ENCODE measurements at places on chromosomes 5 and 9.

DNA sequence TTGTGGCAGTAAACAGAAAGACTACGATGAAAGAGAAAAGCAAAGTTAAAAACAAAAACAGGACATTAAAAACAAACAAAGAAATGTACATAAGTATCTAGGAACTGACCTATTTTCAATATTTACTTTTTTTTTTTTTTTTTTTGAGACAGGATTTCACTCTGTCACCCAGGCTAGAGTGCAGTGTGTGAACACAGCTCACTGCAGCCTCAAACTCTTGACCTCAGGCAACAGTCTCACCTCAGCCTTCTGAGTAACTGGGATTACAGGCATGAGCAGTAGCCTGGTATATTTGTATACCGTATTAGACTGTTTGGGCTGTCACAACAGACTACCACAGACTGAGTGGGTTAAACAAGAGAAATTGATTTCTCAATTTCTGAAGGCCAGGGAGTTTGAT is 1189.1 kb downstream of the CDH9 start:
- DNase-seq: no peak

DNA sequence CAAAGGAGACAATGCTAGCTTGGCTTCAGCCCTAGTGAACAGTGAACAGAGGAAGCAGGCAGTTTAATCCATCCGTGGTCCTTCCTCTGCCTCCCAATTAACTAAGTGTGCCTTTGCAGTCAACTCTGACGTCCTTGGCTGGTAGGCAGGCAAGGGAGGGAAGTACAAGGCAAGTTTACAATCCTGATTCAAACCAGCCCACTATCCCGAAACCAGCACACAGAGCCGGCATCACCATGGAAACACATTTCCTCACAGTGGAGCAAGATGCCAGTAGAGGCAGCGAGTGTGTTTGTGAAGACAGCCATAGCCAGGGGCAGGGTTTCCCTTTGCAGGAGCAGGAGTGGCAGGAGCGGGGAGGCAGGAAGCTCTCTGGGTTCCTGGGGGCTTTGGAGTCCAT is 73.9 kb downstream of the GOLPH3 start:
- DNase-seq: no peak

DNA sequence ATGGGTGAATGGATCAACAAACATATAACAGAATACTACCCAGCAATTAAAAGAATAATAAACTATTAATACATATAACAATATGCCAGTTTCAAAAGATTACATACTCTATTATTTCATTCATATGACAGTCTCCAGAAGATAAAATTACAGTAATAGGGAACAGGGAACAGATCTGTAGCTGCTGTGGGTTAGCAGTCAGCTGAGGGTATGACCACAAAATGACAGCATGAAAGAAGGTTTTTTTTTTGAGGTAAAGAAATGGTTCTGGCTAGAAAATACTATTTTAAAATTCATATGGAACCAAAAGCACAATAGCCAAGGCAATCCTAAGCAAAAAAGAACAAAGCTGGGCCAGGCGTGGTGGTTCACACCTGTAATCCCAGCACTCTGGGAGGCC is 73.0 kb upstream of the NR5A1 start:
- DNase-seq: no peak

DNA sequence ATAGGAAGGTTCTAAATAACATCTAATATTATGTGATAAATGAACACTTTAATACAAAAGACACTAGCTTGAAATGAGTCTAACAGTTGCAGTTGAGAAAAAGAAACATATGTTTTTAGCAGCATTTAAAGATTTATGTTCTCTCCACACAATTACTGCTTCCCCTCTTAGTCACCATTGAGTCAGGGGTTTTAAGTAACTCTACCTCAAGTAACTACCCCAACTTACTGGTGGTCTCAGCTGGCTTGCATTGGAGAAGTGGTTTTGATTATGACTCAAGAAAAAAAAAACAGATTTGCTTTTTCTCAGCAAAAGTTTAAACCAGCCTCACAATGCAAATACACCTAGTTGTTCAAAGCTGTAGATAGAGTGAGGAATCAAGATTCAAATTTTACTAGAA is 1216.5 kb upstream of the CDH9 start:
- no peak for DNase-seq

DNA sequence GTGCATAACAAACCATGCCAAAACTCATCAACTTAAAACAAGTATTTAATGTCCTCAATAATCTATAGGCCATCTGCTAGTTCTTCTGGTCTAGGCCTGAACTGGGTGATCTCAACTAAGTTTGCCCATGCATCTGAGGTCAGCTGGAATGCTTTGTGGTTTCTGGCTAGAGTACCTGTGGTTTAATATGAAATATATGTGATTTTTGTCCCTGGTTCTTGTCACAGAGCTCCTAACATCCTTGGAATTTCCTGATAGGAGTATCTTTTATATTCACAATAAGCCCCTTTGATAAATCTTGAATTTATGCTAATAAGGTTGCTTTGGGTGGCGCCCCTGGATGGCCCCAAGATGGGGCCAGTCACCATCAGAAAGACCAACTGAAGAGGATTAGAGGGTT is 535.9 kb downstream of the DNAH5 start:
- no peak for DNase-seq

DNA sequence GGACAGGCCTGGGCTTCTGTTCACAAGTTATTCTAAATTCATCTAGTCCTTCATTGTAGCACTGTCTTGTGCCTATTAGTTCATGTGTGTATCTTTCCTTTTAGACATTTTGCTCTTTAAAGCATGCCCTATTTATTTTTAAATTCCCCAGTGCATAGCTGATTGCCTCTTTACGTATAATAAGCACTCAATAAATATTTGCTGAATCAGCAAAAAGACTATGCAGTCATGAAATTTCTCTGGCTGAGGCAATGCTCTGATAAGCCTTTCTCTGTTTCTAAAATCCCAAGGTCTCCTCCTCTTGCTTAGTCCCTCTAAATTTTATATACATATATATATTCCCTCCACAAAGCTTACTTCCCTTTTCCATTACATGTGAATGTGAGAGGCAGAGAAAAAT is 315.9 kb upstream of the PCSK5 start:
- DNase-seq: no peak

DNA sequence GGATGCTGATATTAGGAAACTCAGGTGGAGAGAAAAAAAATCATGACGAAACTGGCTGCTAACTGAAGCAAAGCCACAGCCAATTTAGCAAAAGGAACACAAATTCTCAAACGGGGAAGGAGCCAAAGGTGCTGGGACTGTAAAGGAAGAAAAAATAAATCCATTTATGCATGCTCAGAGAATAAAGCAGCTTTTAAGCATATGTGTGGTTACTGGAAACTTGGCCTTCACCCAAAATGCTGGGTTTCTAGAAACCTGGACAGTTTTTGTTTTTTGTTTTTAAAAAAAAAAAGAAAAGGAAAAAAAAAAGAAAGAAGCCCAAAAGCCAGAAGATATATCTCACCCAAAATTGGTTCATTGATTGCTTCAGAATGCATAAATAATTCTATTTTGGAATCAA is 8.0 kb downstream of the WHRN start:
- DNase-seq: no peak

DNA sequence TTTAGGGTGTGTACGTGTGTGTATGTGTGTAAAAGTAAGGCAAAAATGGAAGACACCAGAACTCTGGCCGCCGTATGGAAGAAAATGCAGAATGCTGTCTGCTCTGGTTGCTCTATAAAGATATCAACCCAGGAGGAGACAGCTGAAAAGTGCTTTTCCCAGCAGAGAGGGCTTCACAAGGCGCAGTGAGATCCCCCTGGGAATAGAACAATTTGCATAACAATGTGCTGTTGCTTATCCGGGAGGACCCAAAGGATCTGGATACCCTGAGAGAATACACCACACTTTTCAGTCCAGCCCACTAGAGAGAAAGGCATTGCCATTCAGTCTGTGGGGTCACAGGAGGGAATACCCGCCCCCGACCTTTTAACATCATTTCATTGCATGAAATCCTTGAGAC is 230.6 kb downstream of the EBF1 start:
- no peak for DNase-seq

GRCh38 chr5:125837866-125838265 is 585.3 kb upstream of the GRAMD2B start:
- no peak for DNase-seq

DNA sequence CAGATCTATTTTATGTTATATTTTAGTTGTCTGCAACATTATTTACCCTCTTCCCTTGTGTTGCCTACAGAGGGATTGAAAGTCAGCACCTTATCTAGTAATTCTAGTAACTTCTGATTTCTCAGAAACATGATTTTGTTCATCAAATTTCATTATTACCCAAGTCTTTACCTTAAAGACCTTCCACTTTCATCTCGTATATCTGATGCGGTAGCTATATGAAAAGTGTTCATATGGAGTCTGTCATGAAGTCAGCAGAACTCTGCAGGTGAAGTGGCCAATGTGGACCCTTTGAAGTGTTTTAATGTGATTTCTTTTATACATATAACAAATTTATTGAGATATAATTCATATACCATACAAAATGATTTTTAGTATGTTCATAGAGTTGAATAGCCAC is 40.0 kb downstream of the SLC44A1 start:
- no peak for DNase-seq

DNA sequence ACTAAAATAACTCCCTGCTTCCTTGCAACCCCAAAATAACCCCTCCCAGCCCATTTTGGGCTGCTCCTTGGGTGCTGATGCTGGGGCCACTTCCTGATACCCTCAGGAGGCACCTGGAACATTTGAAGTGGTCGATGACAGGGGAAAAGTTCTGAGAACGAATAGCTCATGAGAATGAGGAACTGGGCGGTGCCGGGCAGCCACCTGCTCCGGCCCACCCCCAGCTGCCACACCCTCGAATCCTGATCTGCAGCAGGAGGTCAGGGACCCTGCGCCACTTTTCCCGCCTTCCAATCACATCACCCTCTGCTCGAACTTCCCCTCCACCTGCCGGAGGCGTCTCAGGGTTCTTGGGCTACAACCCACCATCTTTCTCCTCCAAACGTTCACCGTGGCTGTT is 19.7 kb downstream of the HRH2 start:
- no peak for DNase-seq

Measured in ACHN (cell line).